ENCODE measurements at places on chromosomes 12 and 14. TPM values are rescaled to one million over a fixed set of nuclear protein-coding genes. Genes with fewer than 3 reads are reported as not detected.

The MYH6 gene
- not detected for total RNA-seq

The FAIM2 gene
- 0.89 TPM for total RNA-seq

The RTL1 gene
- total RNA-seq: not detected

The DTX1 gene
- 1.7 TPM for total RNA-seq

The CHGA gene
- not detected for total RNA-seq
